ENCODE measurements at places on chromosomes 11 and 22. TPM values are rescaled to one million over a fixed set of nuclear protein-coding genes. Genes with fewer than 3 reads are reported as not detected.

OR51B5 gene
- 0.21 TPM for polyA plus RNA-seq

GSTT2B gene
- polyA plus RNA-seq, result 12.8 TPM

SAA4 gene
- 19.4 TPM for polyA plus RNA-seq

OR10D3 gene
- not detected for polyA plus RNA-seq

KRTAP5-7 gene
- polyA plus RNA-seq, result 0.05 TPM

GRCh38 chr22:44151676-44152075, 29.0 kb upstream of the PARVG start:
- DNase-seq, result no peak

- no peak for DNase-seq
Measured at GRCh38 chr11:2807801-2808241, 77.8 kb downstream of the CDKN1C start.

- no peak for DNase-seq
Measured at GRCh38 chr11:64881476-64881875, 3.1 kb upstream of the EHD1 start.

DNA sequence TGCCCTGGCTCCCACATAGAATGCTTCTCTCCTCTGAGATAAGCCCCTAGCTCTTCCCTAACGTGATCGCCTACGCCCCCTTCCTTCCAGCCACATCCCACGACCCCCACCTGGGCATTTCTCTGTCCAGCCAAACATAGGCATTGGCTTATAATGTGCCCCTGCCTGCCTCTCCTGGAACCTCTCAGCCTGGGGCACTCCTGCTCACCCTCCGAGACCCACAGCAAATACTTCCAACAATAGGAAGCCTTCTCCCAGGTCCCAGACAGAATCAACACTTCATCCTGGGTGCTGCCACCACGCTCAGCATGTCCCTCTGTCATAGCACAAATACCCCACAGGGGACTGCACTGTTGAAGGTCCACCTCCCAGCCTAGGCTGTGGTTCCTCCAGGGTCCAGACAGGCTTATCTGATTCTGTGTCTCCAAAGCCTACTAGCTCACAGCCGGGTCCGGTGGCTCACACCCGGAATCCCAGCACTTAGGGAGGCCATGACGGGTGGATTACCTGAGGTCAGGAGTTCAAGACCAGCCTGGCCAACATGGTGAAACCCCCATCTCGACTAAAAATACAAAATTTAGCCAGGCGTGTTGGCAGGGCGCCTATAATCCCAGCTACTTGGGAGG, 24.2 kb upstream of the TMPRSS4 start:
- no peak for DNase-seq

- no peak for DNase-seq
Measured at GRCh38 chr11:118157186-118157895, 4.7 kb upstream of the SCN4B start.

GRCh38 chr22:30889268-30889995, 79.1 kb downstream of the MORC2 start:
- no peak for DNase-seq

DNA sequence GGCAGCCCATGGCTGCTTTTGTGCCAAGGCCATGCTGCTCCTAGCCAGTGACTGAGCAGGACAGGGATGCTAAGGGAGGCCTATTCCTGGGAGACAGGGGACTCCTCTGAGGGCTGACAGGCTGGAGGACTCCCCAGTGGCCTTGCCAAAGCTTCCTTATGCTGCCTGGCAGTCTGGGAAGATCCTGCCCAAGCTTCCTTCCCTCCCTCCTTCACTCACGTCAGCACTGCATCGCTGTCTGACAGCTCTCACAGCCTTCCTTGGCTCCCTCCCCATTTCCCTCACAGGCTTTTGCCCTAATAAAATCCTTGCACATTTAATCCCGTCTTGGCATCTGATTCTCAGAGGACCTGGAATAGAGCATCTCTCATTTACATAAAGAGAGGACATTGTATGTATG, 26.5 kb downstream of the HTR3A start:
- no peak for DNase-seq

- DNase-seq, result no peak
Measured at GRCh38 chr11:131658952-131659351, 288.5 kb downstream of the NTM start.

DNA sequence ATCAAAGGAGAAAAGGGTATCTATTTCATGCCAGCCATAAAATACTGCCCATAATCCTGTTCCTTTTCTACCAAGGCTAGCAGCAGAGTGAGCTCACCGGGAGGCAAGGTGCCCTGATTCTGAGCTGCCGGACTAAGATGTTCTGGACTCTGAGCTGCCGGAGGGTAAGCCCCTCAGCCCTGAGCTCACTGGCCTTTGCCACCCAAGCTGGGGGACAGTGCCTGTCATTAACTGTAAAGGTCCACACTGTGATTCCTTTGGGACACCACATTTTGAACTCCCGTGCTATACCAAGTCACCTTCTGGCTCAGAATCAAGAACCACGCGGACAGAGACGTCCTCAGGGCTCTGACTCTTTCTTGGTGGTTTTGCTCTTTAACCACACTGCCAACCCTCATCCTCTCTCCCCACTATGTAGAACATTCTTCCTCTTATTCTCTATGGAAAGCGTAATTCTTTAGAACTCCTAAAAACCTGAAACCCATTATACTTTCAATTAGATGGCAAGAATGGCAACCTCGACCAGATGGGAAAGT, 88.4 kb upstream of the BID start:
- DNase-seq, result no peak
